ENCODE measurements at places on chromosomes 7 and 10.

DNA sequence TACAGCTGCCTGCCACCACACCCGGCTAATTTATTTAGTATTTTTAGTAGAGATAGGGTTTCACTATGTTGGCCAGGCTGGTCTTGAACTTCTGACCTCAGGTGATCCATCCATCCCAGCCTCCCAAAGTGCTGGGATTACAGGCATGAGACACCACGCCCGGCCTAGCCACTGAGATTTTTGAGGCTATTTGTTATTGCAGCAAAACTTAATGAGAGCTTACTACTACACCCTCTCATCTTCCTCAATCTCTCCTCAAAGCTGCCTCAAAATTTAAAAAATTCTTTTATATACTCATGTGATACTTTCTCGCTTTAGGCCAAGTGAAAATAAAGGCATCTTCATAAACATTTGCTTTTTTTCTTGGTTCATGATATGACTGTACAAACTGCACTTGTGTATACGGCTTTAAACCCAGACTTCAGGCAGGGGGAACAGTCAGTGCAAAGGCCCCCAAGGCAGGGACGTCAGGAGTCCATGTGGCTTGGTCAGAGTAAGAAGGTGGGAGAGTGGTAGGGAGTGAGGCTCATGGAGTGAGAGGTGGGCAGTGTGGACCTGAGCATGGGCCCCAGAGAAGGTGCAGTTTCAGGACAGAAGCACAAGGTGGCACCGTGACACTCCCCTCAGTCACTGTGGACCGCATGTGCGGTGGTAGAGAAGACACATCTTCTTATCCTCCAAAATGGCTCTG, 55.5 kb downstream of the SYPL1 start:
- H3K4me3 ChIP-seq = no peak overlapping the region
- no peaks in the 10 kb centered on the region for H3K27me3 ChIP-seq
- H3K4me1 ChIP-seq = no peaks in the 10 kb centered on the region
- no peaks in the 10 kb centered on the region for H3K36me3 ChIP-seq

DNA sequence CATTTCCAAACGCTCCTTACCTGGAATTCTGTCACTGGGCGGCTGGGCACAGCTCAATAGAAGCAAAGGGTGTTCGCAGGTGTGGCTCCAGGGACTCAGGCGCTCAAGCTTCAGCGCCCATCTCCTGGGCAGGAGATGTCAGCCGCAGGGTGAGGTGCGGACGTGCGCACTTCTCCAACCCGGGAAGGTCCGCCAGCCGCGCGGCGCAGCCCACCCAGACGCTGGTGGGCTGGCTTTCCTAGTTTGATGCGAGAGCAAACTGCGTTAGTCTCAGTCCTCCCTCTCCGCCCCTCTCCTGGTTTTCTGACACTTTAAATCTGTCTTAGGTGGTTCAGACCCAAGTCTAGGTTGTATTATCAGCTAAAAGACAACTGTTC, 267 bp downstream of the CALCR start:
- H3K27ac ChIP-seq = no peak overlapping the region
- H3K4me3 ChIP-seq = peak overlapping the region; percentile 72
- H3K27me3 ChIP-seq = peaks cover 5% of the 10 kb centered on the region
- H3K4me1 ChIP-seq = peaks cover 15% of the 10 kb centered on the region

- no peaks in the 10 kb centered on the region for H3K27me3 ChIP-seq
- no peak overlapping the region for H3K27ac ChIP-seq
- no peak for DNase-seq
- no peaks in the 10 kb centered on the region for H3K36me3 ChIP-seq
Measured at GRCh38 chr7:351256-351655, 61.3 kb downstream of the FOXL3 start.

DNA sequence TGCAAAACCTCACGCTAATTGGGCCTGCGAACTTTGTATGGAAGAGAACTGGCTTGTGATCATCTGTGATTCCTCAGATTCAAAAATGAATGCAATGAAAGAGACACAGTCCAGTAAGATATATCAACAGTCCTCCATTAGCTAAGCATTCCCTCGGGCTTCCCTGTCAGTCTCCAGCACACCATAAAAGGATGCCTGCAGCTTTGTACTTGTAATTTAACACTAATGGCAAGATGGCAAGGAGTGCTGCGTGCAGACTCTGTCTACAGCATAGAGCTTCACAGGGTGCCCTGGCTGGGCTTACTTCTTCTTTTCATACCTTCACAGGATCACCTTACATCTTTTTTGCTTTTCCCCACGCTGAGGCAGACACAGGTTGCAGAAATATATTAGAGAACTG, 200.0 kb downstream of the GFRA1 start:
- no peak overlapping the region for H3K27ac ChIP-seq
- peaks cover 16% of the 10 kb centered on the region for H3K4me1 ChIP-seq
- no peak overlapping the region for H3K4me3 ChIP-seq

GRCh38 chr10:57973451-57973850, 294.2 kb downstream of the IPMK start:
- H3K27ac ChIP-seq = no peak overlapping the region
- no peaks in the 10 kb centered on the region for H3K36me3 ChIP-seq
- H3K4me3 ChIP-seq = no peak overlapping the region
- no peaks in the 10 kb centered on the region for H3K4me1 ChIP-seq
- H3K27me3 ChIP-seq = no peaks in the 10 kb centered on the region

- H3K4me1 ChIP-seq = no peaks in the 10 kb centered on the region
- H3K4me3 ChIP-seq = no peak overlapping the region
- H3K27ac ChIP-seq = no peak overlapping the region
- no peaks in the 10 kb centered on the region for H3K27me3 ChIP-seq
- DNase-seq = no peak
Measured at GRCh38 chr10:91514787-91515186, 104.6 kb downstream of the HECTD2 start.

GRCh38 chr7:106419455-106420182, 134.8 kb upstream of the NAMPT start:
- H3K4me3 ChIP-seq = no peak overlapping the region
- H3K27ac ChIP-seq = no peak overlapping the region
- no peak for DNase-seq

- DNase-seq = no peak
- no peaks in the 10 kb centered on the region for H3K36me3 ChIP-seq
- H3K27me3 ChIP-seq = no peaks in the 10 kb centered on the region
- H3K4me1 ChIP-seq = peaks cover 5% of the 10 kb centered on the region
Measured at GRCh38 chr10:132909491-132910071, 32.8 kb downstream of the CFAP46 start.

DNA sequence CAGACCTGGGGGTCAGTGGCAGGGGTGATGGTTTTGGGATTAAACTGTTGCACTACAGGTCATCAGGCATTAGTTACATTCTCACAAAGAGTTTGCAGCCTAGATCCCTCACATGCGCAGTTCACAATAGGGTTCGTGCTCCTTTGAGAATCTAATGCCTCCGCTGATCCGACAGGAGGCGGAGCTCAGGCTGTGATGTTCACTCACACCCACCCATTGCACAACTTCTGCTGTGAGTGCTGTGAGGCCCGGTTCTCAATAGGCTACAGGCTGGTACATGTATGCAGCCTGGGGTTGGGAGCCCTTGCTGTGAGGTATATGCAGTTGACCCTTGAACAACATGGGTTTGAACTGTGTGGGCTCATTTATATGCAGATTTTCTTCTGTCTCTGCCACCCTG, 416.4 kb downstream of the GFRA1 start:
- H3K27me3 ChIP-seq = no peaks in the 10 kb centered on the region
- DNase-seq = no peak
- no peak overlapping the region for H3K27ac ChIP-seq

- no peak overlapping the region for H3K4me3 ChIP-seq
- H3K4me1 ChIP-seq = peaks cover 7% of the 10 kb centered on the region
- H3K27me3 ChIP-seq = no peaks in the 10 kb centered on the region
- H3K27ac ChIP-seq = no peak overlapping the region
- H3K36me3 ChIP-seq = no peaks in the 10 kb centered on the region
Measured at GRCh38 chr10:60197206-60197605, 192.5 kb downstream of the ANK3 start.

GRCh38 chr10:86211691-86212390, 154.8 kb downstream of the GRID1 start:
- no peaks in the 10 kb centered on the region for H3K4me1 ChIP-seq
- H3K4me3 ChIP-seq = no peak overlapping the region
- no peaks in the 10 kb centered on the region for H3K36me3 ChIP-seq
- DNase-seq = no peak

DNA sequence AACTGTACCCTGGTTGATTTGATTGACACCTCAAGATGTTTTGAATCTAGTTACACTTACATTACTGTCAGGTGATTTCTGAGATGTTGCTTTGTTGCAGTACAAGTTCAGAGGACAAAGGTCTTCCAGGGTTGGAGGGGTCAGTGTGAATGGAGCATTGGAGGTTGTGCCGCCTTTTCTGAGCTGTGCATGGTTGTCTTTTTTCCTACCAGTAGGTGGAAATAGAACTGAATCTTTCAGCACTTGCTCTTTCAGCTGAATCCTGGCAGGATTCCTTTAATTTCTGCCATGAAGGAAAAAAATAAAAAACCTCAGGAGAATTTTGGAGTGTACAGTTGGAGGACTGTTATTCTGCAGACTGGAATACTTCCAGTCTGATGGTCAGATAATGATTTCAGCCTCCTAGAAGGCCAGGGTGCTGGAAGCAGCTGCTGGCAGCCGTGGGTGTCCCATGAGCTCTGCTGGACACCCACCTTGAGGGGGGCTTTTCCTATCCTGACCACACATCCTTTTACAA, 82.7 kb downstream of the PLCE1 start:
- DNase-seq = peak; percentile 25
- no peak overlapping the region for H3K4me3 ChIP-seq
- no peaks in the 10 kb centered on the region for H3K36me3 ChIP-seq
- H3K27ac ChIP-seq = no peak overlapping the region

DNA sequence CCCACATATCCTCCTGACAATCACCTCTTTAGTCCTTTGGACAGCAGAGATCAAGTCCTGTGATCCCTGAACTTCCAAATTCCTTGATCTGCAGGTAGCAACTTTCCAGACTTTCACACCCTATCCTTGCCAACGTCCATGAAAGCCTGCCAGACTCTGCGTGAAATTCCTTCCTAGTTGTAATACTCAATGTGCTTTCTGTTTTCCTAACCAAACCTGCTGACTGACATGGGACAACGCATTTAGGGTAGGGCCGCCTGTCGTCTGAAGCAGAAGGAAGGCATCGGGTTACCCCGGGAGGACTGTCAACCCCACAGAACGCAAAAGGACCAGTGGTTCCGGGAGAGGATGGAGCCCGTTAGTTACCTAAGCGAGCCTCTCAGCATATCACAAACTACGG, 23.9 kb downstream of the ITGA8 start:
- H3K4me1 ChIP-seq = no peaks in the 10 kb centered on the region
- no peak for DNase-seq
- H3K27ac ChIP-seq = no peak overlapping the region
- no peaks in the 10 kb centered on the region for H3K27me3 ChIP-seq
